Eye (tissue), 1 donor: ENCODE measurements at places on chromosomes 5 and 9.
A peak's percentile ranks its signal among the peaks of the same experiment; 100 is the strongest.

- no peak for DNase-seq
Observed at GRCh38 chr9:19409401-19410194, 789 bp downstream of the ACER2 start.

DNA sequence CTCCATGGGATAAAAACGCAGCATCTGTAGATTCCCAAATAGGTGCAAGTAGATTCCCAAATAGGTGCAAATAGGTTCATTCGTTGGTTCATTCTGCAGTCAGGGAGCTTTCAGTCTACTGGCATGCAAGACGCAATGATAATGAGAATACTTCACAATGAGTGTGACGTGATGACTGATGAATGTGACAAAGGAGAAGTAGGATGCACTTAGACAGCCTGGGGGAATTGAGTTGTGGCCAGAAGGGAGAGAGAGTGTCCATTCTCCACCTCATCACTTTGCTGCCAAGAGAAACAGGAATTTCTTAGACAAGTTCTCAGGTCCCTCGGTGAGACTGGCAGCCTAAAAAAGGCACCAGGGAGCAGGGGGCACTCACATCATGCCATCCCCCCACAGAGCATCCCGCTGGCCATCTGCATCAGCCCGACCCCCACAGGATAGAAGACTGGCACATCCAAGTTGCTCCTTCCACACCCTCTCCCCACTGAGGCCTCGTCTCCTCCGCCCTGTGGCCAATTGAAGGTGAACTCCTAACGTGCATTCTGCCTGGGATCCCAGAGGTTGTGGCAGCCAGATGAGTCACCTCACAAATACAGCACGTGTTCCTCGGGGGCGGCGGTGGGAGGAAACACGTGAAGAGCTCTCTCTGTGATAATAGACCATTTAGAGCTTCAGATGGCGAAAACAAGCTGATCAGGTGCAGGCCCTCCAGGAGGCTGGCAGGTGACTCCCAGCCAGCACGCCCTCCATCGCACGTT lies 19.9 kb upstream of the KCNIP1 start:
- DNase-seq, result no peak

DNA sequence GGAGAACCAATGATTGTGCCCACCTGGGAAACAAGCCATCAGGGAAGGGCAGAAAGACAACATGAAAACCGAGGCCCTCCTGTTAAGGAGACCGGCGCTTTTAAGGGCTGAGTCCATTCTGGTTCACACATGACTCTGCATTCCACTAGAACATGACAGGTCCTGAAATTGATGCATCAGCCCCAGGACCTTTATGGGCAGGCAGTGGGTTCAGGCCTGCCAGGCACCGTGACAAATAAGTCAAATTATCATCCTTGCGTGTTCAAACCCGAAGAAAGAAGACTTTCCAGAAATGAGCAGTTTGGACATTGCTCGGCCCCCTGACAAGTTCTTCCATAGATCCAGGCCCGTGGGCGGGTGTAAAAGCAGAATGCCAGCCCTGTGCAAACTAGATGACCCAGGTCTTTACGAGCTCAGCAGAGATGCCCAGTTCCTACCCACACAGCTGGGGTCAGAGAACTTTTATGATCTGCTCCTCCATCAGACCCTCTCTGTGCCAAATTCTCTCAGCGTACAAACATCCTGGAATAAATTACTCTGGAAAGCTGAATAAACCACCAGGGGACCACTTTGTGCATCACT lies 295.5 kb upstream of the WWC1 start:
- DNase-seq, result no peak

DNA sequence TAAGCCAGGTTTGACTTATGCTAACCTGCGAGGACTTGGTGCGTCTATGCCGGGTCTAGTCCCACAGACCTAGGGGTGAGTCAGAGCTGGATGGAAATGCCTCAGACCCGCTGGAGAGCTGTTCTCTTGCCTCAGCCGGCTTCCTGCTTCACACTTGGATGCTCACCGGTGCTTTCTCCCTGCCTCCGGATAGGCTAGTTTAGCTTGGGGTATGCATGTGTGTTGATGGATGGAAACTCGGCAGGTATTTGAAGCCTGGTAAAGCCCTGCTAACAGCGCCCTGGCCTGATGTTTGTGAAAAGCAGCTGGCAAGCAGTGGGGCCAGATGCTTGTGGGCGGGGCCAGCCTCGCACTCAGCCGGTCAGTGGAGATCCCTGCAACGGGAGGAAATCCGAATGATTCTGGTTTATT lies 29.3 kb downstream of the PRRC2B start:
- peak; percentile 66 for DNase-seq

DNA sequence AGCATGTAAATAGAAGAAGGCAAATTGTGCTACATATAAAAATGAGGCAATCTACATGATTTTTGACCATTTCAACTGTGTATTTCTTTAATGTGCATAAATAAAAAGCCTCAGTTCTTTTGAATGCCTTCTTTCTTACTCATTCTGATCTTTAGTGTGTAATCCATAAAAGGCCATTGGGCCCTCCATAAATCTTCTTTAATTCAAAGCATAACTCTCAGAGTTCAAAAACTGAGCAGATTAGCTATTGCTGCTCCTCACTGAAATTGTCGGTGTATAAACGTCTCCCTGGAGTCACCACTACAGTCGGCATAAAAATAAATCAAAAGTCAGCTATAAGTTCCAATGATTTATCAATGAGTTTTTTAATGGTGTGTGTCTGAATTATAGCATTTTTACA lies 45.3 kb upstream of the ADAMTSL1 start:
- DNase-seq, result no peak

DNA sequence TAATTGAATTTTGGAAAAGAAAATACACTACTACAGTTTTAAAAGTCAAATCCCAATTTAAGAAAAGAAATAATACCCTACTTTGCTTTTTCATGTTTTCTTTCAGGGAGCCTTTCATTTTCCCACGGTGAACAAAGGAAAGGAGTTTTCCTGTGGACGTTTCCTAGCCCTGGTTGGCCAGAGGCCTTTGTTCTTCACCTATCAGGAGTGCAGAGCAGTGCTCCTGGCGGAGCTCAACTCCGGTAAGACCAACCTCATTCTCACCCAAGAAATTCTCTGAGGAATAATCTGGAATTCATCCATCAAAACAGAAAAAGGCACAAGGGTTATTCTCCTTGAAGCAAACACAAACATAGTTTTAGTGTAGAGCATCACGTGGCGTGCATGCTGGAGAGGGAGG lies 248.9 kb downstream of the ADGRV1 start:
- no peak for DNase-seq

GRCh38 chr5:143557061-143557818 lies 153.8 kb upstream of the NR3C1 start:
- DNase-seq, result no peak

DNA sequence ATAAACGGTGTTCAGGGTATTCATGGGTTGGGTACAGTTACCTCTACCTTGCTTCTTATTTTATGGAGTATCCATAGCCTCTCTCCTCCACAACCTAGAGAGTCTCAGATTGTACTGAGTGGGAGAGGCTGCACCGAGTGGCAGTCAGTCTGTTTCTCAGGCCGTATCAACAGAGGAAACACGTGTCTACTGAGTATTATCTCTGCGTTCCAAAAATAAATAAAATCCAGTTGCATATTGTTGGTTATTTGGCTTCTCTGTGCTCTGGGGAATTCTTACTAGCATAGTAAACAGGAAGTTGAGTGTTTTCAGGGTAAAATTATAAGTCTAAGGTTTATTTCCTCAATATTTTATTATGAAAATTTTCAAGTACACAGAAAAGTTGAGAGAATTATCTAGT lies 231.0 kb downstream of the ARHGEF28 start:
- DNase-seq, result peak; percentile 4

GRCh38 chr9:7174301-7174700 lies 416.5 kb downstream of the KDM4C start:
- no peak for DNase-seq

- DNase-seq, result peak; percentile 91
Observed at GRCh38 chr5:32709750-32710549, 1.2 kb upstream of the NPR3 start.

DNA sequence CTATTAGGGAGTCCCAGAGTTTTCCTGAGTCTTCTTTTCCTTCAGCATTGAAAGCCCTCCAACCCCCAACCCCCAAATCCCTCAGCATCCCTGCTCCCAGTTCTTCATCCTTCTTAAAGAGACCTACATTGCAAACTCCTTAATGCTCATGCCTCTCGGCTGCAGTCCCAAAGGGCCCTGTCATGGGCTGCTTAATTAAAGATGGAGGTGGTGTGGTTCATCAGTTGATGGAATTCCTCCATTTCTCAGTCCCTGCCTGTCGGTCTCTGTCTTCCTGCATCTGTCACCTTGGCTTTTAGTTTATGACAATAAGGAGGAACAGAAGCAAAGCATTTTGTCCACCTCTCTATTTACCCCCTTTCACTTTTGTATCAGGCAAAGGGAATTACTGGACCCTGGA lies 2.0 kb downstream of the FOXI1 start:
- DNase-seq, result no peak

- DNase-seq, result no peak
Observed at GRCh38 chr9:99962680-99963261, 56.3 kb downstream of the STX17 start.

DNA sequence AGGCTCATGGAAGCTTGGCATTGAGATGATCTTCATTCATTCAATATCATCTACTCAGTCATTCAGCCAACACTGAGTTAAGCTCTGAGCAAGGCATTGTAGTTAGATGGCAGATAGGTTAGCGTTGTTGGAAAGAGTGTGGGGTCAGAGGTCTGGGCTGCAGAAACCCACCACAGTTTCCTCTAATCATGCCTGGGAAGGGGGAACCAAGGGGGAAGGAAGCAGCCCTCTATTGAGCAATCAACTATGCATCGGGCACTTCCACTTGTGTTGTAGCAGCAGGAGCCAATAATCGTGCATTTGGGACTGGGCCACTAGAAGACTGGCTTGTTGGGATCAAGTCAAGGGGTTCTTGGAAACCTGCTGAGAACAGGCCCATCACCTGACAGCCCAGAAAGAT lies 139.1 kb downstream of the PIP5K1B start:
- DNase-seq, result no peak

GRCh38 chr5:51411921-51412325 lies 28.7 kb downstream of the ISL1 start:
- DNase-seq, result no peak

DNA sequence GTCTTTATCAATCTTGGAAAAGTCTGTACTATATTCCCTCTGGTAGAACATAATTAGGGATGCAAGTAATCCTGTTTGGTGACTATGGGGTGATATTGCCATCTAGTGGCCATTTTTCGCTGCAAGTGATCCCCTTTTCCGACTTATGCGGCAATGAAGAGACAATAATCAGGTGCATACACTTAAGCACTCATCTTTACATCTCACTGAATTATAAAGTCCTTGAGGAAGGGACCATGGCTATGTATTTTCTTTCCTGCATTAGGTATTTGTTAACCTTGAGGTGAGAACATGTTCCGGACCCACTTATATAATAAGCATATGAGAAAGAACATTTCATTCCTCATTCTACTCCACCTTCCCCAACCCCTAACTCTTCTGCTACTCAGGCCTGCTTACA lies 19.6 kb upstream of the LIX1 start:
- DNase-seq, result peak; percentile 95

DNA sequence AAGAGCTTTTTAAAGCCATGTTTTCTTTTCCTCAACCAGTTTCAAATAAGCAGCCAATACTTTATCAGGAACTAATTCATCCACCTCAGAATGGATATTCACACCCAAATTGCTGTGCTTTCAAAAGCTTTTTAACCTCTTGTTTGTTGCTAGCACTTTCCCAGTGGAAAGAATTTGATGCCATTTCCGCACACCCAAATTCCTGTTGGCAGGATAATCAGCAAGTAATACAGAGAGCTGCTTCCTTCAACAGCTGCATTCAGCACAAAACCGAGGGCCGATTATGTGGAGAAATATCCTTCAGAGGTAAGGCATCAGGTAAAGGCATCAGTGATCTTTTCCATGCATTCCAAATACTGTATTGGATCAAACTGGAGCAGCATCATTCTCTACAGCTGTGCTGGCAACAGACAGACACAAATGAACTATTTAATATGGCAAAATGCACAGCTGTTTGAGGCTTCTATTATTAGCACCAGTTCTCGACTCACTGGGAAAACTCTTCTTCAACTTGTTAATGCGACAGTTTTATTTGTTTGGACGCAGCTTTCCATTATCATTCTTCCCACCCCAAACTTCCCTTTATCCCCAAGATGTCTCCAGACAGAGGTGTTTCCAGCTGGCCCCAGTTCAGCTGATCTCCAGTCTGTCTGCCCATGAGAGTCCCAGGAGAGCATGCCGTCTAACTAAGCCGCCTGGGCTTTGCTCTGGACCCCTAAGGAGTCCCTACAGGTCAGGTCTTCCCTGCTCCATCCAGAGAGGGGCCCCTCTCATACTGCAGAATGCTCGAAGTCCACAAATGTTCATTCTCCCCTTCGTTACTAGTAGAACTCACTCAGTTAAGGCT lies 22.2 kb upstream of the MGAT1 start:
- no peak for DNase-seq

- DNase-seq, result no peak
Observed at GRCh38 chr9:128771094-128771721, 519 bp downstream of the ZER1 start.

- no peak for DNase-seq
Observed at GRCh38 chr9:89039664-89040063, 48.4 kb downstream of the S1PR3 start.

DNA sequence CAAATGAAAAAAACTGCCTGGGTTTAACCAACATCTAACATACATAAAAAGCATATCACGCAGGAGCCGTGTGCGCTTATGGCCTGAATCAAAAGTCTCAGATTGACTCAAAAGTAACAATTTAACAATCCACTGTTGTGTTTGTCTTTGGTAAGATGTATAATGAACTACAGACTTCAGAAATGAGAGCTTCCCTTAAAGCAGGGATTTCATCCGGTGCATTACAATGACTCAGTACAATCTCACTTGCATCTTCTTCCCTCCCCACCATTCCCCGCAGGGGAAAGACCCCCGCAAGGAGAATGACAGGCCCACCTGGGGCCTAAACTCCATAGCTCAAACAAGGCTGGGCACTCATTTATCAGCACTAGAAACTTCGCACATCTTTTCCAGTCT lies 1.4 kb downstream of the ZFR start:
- DNase-seq, result no peak

- DNase-seq, result no peak
Observed at GRCh38 chr9:91880378-91880972, 69.6 kb downstream of the ROR2 start.

- DNase-seq, result no peak
Observed at GRCh38 chr5:157563373-157563928, 12.1 kb downstream of the ADAM19 start.

GRCh38 chr5:11268891-11269290 lies 507.9 kb upstream of the DAP start:
- no peak for DNase-seq

DNA sequence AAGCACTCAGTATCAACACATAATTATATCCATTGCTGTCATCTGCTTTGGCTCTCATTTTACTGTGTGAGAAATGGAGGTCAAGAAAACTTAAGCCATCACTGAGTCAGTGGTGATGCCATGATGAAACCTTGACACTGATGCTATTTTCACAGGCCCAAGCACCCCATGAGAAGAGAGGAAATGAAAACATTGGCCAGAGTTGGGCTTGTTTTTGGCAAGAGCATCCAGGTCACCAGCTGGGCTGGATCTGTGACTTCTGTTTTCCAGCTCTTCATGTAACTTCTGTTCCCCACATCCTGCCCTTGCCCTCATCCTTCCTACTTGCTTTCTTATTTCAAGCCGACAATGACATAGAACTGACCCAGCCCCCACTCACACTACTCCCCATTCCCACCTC lies 10.0 kb downstream of the LCP2 start:
- no peak for DNase-seq
